NCI-H345 (cell line): ENCODE measurements at places on chromosomes 1 and 21.

- no peak for DNase-seq
Observed at GRCh38 chr1:222329493-222330045, 218.3 kb downstream of the HHIPL2 start.

DNA sequence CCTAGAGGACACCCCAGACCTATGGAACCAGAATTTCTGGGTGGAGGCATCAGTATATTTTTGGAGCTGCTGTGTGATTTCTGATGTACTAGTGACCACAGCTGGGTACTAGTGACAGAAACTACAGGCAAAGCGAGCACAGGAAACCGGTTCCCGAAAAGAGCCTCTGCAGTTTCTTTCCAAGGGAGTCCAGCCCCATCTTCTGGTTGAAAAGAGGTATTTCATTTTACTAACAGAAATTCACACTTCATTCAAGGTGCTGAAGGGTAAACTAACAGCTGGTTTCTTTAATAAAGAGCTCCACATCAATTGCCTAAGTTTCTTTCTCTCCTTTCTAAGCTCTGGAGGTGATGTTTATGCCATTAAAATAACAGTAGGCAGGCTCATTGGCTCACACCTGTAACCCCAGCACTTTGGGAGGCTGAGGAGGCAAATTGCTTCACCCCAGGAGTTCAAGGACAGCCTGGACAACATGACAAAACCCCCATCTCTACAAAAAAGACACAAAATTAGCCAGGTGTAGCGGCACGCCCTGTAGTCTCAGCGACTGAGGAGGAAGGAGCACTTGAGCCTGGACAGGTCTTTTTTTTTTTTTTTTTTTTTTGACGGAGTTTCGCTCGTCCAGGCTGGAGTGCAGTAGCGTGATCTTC, 22.0 kb downstream of the THAP3 start:
- DNase-seq: no peak

DNA sequence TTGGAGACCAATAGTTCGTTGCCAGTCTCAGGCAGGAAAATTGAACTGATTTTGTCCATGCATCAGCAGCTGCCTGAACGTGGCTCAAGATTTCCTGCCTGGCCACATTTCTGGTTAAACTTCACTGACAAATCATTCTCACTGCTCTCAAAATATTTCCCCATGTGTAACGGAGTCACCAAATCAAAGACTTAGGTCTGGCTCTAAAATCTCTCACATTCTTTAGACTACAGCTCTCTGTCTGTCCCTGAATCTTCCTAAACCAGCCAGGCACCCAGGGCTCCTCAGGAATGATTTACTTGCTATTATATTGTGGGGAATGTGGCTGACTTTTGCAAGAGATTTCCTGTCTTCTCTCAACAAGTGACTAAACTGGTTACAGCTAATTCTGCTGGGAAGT, 49.2 kb upstream of the GJA8 start:
- no peak for DNase-seq

DNA sequence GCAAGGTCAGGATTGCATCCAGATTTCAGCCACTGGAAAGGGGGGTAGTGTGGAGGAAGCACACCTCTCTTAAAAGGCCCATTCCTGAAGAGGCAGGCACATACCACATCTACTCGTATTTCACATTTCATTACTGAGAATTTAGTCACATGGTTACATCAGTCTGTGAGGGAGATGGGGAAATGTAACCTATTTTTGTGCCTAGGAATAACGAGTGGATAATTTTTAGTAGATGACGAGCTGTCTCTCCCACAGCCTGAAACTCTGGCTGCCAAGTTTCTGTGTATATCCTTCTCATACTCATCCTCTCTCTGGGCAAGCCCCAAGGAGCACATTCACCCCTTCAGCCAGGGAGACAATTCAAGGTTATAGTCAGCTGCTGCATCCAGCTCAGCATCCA, 10.3 kb upstream of the C21orf91 start:
- DNase-seq: no peak

GRCh38 chr1:53127546-53127945, 14.9 kb downstream of the SLC1A7 start:
- DNase-seq: no peak

- no peak for DNase-seq
Observed at GRCh38 chr1:1320666-1321448, 3.6 kb downstream of the INTS11 start.

DNA sequence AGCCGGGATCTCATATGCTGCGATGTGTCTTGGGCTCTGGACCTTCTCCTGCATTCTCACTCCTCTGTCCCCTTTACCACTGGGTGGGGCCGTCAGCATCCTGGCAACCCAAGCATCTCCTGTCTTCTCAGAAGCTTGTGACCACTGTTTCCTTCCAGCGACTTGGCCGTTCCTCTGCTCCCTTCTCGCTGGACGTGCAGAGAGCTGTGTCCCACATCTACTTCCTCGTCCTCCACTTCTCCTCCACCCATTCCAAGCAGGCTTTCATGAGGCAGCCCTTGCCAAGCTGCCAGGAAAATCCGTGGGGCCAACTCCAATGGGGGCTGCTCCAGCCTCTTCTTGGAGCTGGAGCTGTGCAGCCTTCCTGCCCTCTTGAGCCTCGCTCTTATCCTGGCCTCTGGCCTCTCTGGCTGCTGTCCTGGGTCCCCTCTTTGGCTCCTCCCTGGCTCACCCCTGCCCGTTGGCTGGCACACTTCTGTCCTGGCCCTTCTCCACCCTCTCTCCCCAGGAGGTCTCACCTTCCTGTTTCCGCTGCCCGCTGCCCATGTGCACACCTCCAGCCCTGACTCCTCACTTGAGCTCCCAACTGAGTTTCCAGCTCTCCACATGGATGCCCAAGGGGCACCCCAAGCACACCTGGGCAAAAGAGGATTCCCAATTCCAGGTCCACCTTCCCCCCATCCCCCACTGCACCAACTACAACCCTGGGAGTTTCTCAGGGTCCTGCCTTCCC, 8.7 kb downstream of the FAM131C start:
- no peak for DNase-seq

DNA sequence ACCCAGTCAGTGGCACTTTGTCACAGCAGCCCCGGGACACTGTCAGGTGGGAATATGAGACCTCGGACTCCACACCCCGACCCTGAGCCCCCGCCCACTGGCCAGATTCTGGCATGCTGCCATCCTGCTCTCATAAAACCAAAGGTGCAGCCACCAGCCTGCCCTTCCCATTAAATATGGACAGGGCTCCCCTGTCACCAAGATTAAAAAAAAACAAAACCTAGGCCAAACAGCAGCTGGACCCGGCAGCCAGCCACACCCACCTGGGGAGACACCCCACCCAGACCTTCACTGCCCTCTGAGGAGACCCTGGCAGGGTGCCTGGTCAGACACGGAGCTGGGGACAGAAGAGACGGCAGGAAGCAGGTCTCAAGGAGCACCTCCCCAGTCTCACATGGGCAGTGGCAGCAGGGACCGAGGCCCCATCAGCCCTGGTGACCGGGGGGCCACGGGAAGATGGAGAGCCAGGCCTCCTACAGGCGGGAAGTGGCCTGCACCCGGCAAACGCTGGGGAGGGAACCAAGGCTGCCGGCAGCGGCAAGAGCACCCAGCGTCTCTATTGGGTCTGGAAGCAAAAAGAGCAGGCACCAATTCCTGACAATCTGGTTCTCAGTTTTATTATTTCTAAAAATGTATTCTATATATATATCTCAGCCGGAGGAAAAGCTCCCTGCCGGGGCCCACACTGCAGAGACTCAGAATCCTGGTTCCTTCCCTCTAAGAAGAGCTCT, 61.9 kb downstream of the ACOT7 start:
- no peak for DNase-seq

- DNase-seq: no peak
Observed at GRCh38 chr1:77476475-77476874, 194.7 kb downstream of the AK5 start.

DNA sequence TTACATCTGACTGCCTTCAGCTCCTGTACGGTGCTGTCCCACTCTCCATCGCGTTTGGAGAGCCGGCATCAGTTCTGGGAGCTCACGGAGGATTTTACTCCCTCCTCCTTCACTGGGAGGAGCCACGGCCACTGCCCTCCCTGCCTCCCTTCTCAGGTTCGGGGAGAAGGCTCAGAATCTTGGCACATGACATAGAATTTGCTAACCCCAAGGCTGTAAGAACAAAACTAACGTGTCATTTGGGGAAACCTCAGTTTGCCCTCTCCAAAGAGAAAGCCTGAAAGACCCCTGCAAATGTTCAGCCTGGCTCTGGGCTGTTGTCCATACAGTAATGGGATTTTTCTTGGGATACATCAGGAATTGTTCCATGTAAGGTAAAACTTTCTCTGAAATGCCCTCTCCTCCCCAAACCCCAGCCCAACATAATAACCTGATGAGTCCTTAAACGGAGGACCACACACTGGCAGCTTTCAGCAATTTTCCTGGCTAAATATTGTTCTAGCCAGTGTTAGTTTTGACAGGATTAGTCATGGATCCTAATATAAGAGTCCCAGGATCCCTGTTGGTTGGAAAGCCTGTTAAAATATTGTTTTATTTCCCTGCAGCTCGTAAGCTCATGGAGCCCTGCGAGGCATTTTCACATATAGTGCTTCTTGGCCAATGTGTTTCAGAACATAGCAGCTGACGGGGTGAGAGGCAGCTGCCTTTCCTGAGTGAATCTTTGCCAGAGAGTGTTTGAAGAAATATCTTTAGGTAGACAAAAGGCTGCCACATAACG, 98.8 kb downstream of the RHOU start:
- no peak for DNase-seq

DNA sequence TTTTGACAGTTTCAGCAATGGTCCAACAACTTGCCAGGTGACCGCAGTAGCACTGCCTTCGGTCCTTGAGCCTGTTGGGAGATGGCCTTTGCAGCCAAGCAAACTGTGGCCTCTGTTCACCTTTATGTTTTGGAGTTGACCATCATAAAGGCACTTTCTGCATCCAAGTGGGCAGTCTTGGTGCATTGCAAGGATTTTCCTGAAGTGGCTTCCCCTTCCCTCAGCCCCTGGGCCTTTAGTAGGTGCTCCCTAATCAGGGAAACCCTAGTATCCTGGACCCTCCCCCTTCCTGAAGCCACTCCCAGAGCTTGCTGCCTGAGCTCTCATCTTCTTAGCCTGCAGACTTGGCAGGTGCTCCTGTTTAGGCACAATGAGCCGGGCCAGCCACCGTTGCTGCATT, 140.2 kb downstream of the TRABD2B start:
- DNase-seq: no peak

DNA sequence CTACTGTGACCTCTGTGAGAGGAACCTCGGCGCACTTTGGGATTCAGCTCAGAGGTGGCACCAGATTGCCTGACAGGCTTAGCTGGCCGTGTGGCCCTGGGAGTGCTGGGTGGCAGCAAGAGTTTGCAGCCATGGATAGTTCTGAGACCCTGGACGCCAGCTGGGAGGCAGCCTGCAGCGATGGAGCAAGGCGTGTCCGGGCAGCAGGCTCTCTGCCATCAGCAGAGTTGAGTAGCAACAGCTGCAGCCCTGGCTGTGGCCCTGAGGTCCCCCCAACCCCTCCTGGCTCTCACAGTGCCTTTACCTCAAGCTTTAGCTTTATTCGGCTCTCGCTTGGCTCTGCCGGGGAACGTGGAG, 67.5 kb downstream of the DISC1 start:
- DNase-seq: peak; percentile 69
